ENCODE measurements at places on chromosomes 3 and 15. TPM values are rescaled to one million over a fixed set of nuclear protein-coding genes. Genes with fewer than 3 reads are reported as not detected.

DNA sequence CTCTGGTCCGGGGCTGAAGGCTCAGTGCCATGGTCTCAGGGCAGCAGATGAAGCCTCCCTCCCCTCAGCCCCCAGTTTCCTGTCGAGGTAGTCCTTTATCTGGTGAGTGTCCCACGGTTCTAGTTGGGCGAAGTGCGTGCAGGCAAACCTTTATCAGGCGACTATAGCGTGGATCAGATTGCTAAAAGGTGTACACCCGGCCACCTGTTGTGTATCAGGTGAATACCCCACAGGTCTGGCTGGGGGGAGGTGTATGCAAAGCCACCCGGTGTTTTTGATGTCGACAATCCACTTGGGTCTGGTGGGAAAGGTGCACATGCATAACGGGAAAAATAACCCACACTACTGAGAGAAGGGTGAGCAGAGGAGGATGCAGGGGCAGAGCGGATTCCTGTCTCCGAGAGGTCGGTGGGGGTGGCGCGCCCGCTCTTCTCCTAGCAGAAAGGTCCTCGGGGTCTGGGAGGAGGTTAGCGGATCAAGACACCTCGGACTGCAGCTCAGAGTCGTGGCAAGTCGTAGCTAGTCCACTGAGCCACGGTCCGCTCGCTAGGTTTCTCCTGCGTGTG is 507 bp downstream of the SLC12A6 start:
- H3K36me3 ChIP-seq: no peaks in the 10 kb centered on the region
- H3K27ac ChIP-seq: peak overlapping the region; percentile 71
- H3K4me1 ChIP-seq: peaks cover 43% of the 10 kb centered on the region
- DNase-seq: no peak

DNA sequence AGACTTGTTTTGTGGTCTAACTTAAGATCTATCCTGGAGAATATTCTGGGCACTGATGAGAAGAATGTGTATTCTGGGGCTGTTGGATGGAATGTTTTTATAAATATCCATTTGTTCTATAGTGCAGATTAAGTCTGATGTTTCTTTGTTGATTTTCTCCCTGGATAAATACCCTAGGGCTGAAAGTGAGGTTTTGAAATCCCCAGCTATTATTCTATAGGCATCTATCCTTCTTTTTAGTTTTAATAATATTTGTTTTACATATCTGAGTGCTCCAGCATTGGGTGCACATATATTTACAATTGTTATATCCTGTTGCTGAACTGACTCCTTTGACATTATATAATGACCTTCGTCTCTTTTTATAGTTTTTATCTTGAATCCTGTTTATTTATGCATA is 42.9 kb downstream of the GALK2 start:
- H3K4me1 ChIP-seq: no peaks in the 10 kb centered on the region
- H3K36me3 ChIP-seq: no peaks in the 10 kb centered on the region
- no peaks in the 10 kb centered on the region for H3K27me3 ChIP-seq
- no peak overlapping the region for H3K4me3 ChIP-seq

DNA sequence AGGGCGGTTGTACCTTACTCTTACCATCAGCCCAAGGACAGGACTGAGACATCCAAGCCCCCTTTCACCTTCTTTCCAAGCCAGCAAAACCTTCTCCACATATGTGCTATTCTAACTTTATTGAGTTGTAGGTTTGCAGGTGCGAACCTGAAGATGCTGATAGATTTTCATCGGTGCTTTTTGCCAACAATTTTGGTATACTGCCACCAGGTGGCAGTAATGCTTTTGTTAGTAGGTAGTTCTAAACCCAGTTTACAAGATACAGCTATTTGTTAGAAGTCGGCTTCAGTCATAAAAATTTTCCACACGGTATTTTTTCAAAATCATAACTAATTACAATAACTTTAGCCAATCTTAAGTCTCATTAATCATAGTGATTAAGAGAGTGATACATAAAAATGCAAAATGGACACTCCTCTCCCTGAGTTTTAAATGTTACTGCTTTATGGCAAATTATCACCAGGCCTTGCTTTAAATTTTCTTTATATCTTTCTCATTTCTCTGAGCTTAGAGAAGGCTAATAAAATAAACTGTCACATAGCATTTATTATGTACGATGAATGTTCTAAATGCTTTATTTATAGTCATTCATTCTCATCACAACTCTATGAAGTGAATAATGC is 636 bp downstream of the TBC1D21 start:
- H3K4me3 ChIP-seq: no peak overlapping the region
- peaks cover 8% of the 10 kb centered on the region for H3K4me1 ChIP-seq
- peak; percentile 60 for DNase-seq
- no peaks in the 10 kb centered on the region for H3K36me3 ChIP-seq

- H3K4me1 ChIP-seq: no peaks in the 10 kb centered on the region
- no peaks in the 10 kb centered on the region for H3K36me3 ChIP-seq
- no peak overlapping the region for H3K27ac ChIP-seq
- no peaks in the 10 kb centered on the region for H3K27me3 ChIP-seq
- no peak for DNase-seq
Measured at GRCh38 chr3:120802916-120803315, 60.4 kb downstream of the GTF2E1 start.

DNA sequence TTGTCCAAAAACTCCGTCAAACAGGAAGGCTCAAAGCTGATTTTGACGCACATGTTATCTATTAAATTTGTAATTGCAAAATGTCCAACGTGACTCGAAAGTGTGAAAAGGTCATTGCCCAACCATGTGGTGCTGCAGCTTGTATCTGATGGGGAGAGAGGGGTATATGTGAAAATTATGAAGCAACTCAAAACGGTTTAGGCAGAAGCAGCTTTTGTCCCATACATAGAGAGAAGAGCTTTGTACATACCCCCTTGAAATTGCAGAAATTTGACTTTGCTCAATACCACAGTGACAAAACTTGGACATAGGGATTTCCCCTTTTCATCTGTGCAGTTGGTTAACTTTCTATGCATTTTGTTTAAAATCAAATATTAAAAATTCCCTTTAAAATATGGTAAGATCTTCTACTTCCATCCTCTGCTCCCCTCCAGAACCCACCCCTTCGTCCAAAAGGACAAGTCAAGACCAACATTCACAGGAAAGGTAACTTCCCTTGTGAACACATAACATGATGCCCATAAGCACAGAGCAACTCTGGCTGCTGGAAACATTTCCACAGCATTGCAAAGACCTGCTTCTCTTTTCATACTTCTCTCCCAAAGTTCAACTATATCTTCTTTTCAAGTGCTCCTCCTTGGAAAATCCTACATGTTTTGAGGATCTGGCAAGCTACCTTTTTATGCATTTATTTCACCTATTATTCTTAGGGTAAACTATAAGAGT is 253.7 kb upstream of the THBS1 start:
- no peaks in the 10 kb centered on the region for H3K4me1 ChIP-seq
- no peaks in the 10 kb centered on the region for H3K27me3 ChIP-seq
- H3K36me3 ChIP-seq: no peaks in the 10 kb centered on the region

- no peak overlapping the region for H3K4me3 ChIP-seq
- no peaks in the 10 kb centered on the region for H3K36me3 ChIP-seq
- H3K4me1 ChIP-seq: peaks cover 36% of the 10 kb centered on the region
- no peak for DNase-seq
- H3K27ac ChIP-seq: no peak overlapping the region
Measured at GRCh38 chr3:98776140-98776493, 13.0 kb downstream of the ST3GAL6 start.

DNA sequence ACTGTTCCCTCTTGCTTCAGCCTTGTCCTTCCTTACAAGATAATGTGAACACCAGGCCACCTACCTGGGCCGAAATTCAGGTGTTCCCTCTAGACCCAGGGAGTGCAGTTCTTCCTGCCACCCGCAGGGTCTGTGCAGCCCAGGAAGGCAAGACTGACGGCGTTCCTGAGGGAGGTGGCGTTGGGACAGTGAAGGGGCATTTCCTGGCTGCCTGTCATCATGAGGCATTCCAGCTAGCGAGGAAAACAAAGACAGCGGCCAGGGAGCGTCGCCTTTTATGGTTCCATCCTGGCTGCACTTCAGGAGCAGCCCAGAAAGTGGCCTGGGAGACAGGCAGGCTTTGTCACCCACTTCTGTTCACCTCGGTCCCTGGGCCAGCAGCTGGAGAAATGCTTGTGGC is 84.8 kb upstream of the WNT5A start:
- H3K4me1 ChIP-seq: no peaks in the 10 kb centered on the region
- DNase-seq: no peak
- no peak overlapping the region for H3K27ac ChIP-seq
- no peaks in the 10 kb centered on the region for H3K27me3 ChIP-seq
- H3K36me3 ChIP-seq: no peaks in the 10 kb centered on the region

- H3K27ac ChIP-seq: peak overlapping the region; percentile 93
- DNase-seq: peak; percentile 70
- no peak overlapping the region for H3K4me3 ChIP-seq
- H3K36me3 ChIP-seq: no peaks in the 10 kb centered on the region
- H3K27me3 ChIP-seq: no peaks in the 10 kb centered on the region
- H3K4me1 ChIP-seq: peaks cover 44% of the 10 kb centered on the region
Measured at GRCh38 chr3:14803101-14803980, 15.4 kb upstream of the FGD5 start.

GRCh38 chr15:79901958-79902357 is 5.1 kb upstream of the MTHFS start:
- peaks cover 6% of the 10 kb centered on the region for H3K4me1 ChIP-seq
- no peaks in the 10 kb centered on the region for H3K36me3 ChIP-seq
- H3K27ac ChIP-seq: no peak overlapping the region
- no peaks in the 10 kb centered on the region for H3K27me3 ChIP-seq
- DNase-seq: peak; percentile 72

GRCh38 chr3:142904639-142905436 is 16.0 kb upstream of the PCOLCE2 start:
- DNase-seq: no peak
- no peak overlapping the region for H3K4me3 ChIP-seq
- no peak overlapping the region for H3K27ac ChIP-seq
- no peaks in the 10 kb centered on the region for H3K4me1 ChIP-seq
- H3K27me3 ChIP-seq: peaks cover 10% of the 10 kb centered on the region

DNA sequence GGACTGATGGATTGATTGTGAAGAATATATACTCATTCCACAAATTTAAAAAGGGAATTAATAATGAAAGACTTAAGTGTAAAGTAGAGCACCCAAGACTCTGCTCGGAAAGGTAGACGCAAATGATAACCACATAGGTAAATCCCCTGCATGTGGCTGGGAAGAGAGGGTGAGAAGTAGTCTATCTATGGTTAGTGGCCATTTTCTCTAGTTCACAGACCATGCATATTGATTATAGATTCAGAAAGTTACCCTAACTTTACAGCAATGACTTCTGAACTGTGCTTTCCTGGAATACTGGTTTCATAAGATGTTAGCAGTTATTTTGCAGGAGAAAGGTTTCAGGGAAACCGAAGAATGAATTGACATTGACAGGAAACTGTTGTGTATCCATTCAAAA is 51.7 kb downstream of the CASR start:
- no peak overlapping the region for H3K27ac ChIP-seq
- H3K36me3 ChIP-seq: no peaks in the 10 kb centered on the region
- DNase-seq: no peak
- H3K4me1 ChIP-seq: no peaks in the 10 kb centered on the region

DNA sequence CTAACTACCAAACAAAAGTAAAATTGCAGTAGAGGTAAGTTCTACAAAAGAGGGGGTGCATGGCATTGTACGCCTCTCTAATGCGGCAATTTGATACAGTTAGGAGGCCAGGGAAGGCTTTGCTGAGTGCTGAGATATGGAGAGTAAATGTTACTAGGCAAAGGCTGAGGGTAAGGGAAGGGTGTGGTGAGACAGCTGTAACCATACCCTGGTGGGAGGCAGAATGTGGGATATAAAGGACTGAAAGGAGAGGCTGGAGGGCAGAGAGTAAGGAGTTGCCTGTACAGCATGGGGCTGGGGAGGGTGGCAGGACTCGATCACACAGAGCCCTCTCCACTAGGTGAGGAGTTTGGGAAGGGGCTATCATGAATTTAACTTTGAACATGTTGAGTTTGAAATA is 106.3 kb downstream of the PDCD6IP start:
- H3K4me1 ChIP-seq: no peaks in the 10 kb centered on the region
- DNase-seq: no peak
- H3K4me3 ChIP-seq: no peak overlapping the region
- H3K27me3 ChIP-seq: no peaks in the 10 kb centered on the region

GRCh38 chr3:35187908-35188307 is 451.4 kb upstream of the ARPP21 start:
- no peaks in the 10 kb centered on the region for H3K4me1 ChIP-seq
- no peak for DNase-seq
- no peaks in the 10 kb centered on the region for H3K36me3 ChIP-seq
- no peak overlapping the region for H3K4me3 ChIP-seq
- H3K27me3 ChIP-seq: no peaks in the 10 kb centered on the region
- no peak overlapping the region for H3K27ac ChIP-seq

- no peaks in the 10 kb centered on the region for H3K36me3 ChIP-seq
- DNase-seq: no peak
- no peak overlapping the region for H3K4me3 ChIP-seq
Measured at GRCh38 chr3:38828681-38829080, 12.7 kb upstream of the SCN10A start.

GRCh38 chr3:158258619-158259018 is 148.7 kb downstream of the RSRC1 start:
- DNase-seq: no peak
- H3K27ac ChIP-seq: no peak overlapping the region
- no peaks in the 10 kb centered on the region for H3K27me3 ChIP-seq
- H3K36me3 ChIP-seq: no peaks in the 10 kb centered on the region

DNA sequence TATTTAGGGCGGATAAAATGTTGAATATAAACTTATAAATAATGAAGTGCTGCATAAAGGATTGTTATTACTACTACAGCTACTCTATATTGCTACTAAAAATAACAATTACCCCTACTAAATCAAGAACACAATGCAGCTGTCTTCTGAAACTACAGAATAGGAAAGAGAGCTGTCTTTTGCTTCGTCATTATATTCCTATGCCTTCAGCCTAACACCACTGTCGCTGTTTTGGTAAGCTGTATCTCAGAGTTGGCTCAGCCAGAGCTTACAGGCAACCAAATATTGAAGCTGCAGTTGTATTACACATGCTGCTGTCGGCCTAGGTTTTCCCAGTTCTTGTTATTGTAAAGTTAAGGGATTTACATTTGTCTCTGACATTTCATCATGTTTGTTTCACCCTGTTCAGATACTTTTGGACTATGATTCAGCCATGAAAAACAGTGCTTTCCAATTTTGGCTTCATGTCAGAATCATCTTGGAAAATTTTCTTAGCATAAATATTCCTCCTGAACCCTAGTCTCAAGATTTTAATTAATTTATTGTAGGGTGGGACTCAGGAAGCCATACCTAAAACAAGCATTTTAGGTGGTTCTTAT is 31.3 kb upstream of the LPP start:
- H3K36me3 ChIP-seq: no peaks in the 10 kb centered on the region
- no peak overlapping the region for H3K27ac ChIP-seq
- H3K4me1 ChIP-seq: no peaks in the 10 kb centered on the region

DNA sequence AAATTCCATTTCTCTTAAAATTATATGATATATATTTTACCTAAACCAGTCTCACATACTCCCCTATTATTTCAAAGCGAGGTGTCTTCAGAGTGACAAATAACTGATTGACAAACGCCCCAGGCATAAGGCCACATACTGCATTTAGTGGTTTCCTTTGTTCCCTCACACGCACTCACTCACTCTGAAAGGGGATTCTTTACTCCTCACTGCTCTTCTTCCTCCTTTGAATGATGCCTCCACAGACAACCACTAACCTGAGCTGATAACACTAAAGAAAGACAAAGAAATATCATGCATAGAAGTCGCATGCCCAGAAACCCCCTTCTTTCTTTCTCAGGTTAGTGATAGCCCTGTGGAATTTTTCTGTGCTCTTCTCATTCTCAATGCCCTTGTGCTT is 24.1 kb upstream of the BBX start:
- peaks cover 3% of the 10 kb centered on the region for H3K27me3 ChIP-seq
- H3K4me3 ChIP-seq: no peak overlapping the region
- H3K4me1 ChIP-seq: no peaks in the 10 kb centered on the region

The HMG20A gene
- total RNA-seq: 40.8 TPM

The EAF2 gene
- 1.5 TPM for total RNA-seq

The LSMEM2 gene
- not detected for total RNA-seq

The PIF1 gene
- total RNA-seq: 52.7 TPM

The RSRC1 gene
- total RNA-seq: 24.8 TPM

Data from endothelial cell of umbilical vein (primary cell).